ENCODE measurements at places on chromosomes 5 and 9. TPM values are rescaled to one million over a fixed set of nuclear protein-coding genes. Genes with fewer than 3 reads are reported as not detected.

TMEM141 gene
- 240 TPM for total RNA-seq

PDGFRB gene
- total RNA-seq, result 3.3 TPM

GFPT2 gene
- 5.1 TPM for total RNA-seq

OCLN gene
- 2.8 TPM for total RNA-seq

SLC34A3 gene
- total RNA-seq, result not detected

IRX2 gene
- total RNA-seq, result 32.3 TPM

IL4 gene
- not detected for total RNA-seq
